ENCODE measurements at places on chromosomes 12 and 14.
A peak's percentile ranks its signal among the peaks of the same experiment; 100 is the strongest.

DNA sequence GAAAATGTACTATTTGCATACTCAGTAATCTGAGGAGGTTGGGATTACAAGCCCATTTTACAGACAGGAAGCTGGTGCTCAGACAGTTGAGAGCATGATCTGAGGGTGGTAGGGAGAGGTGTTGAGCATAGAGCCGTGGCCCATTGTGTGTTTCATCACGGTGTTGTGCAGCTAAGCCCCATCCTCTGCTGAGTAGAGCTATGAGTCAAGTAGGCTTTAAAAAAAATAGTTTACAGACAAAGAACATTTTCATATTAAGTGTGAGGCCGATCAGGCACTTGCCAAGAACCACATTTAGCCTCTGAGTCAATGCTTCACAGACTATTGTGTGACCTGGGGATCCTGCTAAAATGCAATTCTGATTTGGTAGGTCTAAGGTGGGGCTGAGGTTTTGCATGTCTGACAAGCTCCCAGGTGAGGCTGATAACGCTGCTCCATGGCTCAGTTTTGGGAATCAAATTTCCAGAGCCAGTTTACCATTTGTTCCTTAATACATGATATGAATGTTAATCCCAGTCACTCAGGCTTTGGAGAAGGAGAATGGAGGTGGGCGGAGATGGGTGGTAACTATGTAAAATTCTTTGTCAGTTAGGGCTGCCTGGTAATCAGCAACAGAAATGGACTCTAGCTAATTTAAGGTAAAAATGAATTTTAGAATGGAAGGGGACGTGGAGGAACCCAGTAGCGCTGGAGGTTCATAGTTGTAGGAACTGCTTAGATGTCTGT is 22.2 kb downstream of the ZNF664 start:
- peak; percentile 71 for DNase-seq

GRCh38 chr14:65351493-65352194 is 60.9 kb upstream of the FUT8 start:
- no peak for DNase-seq

- DNase-seq, result no peak
Measured at GRCh38 chr14:91413547-91414474, 3.8 kb downstream of the CCDC88C start.

DNA sequence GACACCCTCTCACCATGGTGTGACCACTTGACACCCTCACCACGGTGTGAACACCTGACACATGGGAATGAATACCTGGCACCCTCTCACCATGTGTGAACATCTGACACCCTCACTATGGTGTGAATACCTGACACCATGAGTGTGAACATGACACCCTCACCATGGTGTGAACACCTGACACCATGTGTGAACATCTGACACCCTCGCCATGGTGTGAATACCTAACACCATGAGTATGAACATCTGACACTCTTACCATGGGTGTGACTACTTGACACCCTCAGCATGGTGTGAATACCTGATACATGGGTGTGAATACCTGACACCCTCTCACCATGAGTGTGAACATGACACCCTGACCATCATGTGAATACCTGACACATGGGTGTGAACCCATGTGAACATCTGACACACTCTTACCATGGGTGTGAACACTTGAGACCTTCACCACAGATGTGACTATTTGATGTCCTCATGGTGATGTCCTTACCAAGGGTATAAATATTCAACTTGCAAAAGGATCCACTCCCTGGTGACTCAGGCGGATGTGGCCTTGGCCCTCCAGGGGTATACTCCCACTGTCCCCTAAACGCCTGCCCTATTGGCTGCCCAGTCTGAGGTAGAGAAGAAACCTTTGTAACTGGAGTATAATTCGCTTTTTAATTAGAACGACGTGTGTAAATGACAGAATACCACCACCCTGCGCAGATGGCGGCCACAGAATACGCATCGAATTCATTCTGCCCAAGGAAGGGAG is 29.1 kb downstream of the RFLNA start:
- DNase-seq, result no peak

GRCh38 chr14:77099425-77100167 is 1.5 kb downstream of the CIPC start:
- peak; percentile 75 for DNase-seq

DNA sequence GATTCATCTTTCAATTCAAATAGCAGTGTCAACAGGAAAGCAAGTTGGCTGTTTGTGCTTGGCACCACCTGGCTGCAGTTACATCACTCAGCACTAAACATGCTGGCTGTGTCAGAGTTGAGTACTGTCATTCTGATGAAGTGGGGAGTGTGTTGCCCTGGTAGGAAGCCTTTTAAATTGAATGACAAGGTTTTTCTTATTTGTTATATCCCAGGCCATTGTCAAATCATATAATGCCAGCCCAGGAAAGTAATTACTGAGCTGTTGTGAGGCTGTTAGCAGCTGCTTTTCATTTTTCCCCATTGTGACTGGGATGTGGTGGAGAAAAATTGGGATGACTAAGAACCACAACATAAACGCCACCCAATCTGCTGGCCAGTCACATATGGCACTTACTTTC is 106.5 kb upstream of the PRKD1 start:
- peak; percentile 6 for DNase-seq

DNA sequence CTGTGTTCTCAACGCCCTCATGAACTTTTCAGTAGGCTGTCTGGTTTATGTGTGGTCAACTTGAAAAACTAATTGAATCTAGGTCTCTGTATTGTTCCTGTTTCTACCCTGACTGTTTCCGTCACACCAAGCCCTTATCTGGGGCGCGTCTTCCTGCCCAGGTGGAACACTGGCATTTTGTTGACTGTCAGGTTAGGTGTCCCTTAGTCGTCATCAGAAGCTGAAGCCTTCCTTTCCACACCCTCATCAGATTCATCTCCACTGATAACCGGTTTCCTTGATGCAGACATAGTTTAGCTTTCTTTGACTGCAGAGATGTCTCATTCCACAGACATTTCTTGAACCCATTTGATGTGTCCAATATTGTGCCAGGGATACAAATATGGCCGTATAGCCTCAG is 96.5 kb downstream of the DUSP16 start:
- no peak for DNase-seq

- DNase-seq, result no peak
Measured at GRCh38 chr14:105042813-105043212, 21.9 kb upstream of the CDCA4 start.

- no peak for DNase-seq
Measured at GRCh38 chr14:62455446-62455845, 589.8 kb downstream of the KCNH5 start.

DNA sequence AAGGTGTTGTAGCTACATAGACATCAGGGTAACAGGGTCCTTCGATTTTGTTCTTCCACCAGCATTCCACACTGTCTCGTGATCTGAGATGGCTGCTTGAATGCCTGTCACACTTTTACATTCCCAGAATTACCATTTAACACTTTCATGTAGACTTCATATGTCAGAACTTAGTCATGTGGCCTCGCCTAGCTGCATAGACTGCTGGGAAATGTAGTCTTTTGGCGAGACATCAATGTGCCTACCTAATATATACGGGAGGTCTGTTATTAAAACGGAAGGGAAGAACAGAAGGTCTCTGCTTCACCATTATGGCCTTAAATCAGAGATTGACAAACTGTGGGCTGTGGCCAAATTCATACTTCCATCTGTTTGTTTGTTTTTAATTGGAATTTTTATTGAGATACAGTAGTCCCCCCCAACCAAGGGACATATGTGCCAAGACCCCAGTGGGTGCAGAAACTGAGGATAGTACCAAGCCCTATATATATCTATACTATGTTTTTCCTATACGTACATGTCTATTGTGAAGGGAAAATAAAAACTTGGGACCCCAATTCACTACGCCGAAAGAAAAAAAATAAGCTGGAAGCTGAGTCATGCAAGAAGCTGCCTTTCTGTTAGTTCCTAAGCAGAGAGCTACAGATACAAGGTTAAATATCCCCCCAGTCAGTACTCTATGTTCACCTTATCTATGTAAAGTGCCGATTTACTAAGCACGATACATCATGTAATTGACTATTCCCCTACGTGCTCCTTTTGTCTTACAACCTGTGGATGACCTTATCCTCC is 11.3 kb upstream of the HRK start:
- DNase-seq, result no peak

GRCh38 chr14:99157676-99158075 is 114.3 kb downstream of the BCL11B start:
- DNase-seq, result no peak

DNA sequence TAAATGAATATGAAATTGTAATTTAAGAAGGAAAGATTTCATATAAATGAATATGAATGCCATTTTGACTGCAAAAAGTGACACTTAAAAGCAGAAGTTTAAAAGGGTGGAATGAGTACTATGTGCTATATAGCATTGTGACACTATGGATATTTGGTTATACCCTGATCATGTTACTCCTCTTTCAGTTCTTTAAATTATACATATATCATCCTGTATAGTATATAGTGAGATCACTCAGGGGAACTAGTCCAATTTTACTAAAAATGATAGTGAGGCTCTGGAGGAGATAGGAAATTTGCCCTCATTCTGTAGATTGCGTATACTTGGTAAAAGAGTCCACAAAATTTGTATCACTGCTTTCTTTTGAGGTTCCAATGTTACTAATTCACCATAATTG is 155.7 kb upstream of the BTG1 start:
- DNase-seq, result no peak

DNA sequence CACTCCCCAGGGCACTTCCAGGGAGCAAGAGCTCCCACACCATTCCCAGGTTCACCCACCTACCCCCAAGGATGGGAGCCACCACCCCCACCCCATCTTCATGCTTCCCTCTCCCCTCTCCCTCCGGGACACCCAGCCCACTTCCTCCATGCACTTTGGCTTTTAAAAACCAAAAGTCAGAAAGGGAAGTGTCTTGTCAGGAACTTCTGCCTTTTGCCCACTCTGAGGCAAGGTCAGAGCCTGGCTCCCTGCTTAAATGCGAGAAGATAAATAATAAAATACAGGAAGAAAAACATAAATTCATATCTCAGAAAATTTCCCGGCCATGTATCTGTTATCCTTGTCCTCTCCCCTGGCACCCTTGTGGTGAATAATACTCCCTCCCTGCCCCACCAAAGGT is 81.6 kb downstream of the PTGER2 start:
- DNase-seq, result no peak

- no peak for DNase-seq
Measured at GRCh38 chr14:52935833-52936232, 15.0 kb downstream of the FERMT2 start.

Data from cardiac fibroblast (primary cell).